ENCODE measurements at places on chromosomes 2 and 18.

GRCh38 chr2:61762292-61762691 is 91.6 kb downstream of the FAM161A start:
- DNase-seq: no peak

GRCh38 chr18:62659698-62660097 is 55.6 kb upstream of the PHLPP1 start:
- no peak for DNase-seq

DNA sequence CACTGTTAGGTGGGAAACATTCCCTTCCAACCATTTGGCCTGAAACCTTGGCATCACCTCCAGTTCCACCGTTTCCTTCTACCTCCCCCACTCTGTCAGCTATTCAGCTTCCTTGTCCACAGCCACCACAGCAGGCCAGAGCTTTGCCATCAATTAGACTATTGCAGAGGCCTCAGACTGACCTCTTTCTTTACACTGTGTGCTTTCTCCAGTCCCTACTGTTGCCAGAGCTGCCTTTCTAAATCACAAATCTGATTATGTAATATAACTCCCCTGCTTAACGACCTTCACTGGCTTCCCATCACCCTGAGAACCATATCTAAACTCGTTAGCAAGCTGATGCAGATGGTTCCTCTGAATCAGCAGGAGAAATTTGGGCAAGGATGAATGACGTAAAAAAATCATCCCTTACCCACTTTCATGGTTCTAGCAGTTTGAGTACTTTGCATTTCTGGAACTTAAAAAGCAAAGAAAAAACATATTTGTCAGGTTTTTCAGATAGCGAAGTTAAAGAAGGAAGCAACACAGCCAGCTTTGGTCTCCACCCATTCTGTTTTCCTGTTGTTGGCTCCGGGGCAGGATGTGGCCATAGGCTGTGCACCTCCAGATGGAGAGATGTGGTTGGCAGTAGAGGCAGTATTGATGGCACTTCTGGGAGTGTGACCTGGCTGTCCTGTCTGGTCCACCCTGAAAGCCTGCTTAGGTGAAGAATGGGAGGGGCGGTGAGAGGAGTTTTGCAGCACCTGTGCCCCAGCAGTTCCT is 422.1 kb downstream of the PARD3B start:
- DNase-seq: no peak

- no peak for DNase-seq
These were observed 64.0 kb upstream of the YWHAQ start for GRCh38 chr2:9694661-9695234.

DNA sequence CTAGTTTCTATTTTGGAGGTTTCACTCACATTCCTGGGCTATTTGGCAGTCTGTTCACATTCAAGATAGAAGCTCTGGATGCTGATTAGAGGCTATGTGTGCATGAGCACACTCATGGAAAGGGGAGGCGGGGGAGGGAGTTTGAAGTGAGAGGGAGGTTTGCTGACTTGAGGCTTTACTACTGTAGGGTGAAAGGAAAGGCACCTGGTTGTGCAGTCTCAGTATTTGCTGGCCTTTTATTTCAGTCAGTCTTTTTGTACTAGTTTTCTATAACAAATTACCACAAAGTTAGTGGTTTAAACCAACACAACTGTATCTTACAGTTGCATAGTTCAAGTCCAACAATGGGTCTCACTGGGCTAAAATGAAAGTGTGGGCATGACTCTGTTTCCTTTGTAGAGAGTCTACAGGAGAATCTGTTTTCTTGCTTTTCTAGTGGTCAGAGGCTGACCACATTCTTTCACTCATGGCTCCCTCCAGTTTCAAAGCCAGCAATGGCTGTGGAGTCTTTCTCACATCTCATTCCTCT is 47.7 kb upstream of the NR4A2 start:
- no peak for DNase-seq

DNA sequence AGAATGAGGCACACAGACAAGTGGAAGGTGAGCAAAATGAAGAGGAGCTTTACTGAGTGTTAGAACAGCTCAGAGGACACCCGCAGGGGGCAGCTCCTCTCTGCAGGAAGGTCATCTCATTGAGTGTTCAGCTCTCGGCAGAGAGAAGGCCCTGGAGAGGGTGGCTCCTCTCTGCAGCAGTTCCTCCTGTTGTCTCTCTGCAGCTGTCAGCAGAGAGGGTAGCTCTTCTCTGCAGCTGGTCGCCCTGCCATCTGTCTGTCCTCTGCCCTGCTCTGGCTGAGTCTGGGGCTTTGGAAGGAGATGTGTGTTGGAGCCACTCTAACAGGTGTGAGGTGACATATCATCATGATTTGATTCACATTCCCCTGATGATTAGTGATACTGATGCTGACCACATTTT is 6.8 kb upstream of the SNTG2 start:
- DNase-seq: no peak

DNA sequence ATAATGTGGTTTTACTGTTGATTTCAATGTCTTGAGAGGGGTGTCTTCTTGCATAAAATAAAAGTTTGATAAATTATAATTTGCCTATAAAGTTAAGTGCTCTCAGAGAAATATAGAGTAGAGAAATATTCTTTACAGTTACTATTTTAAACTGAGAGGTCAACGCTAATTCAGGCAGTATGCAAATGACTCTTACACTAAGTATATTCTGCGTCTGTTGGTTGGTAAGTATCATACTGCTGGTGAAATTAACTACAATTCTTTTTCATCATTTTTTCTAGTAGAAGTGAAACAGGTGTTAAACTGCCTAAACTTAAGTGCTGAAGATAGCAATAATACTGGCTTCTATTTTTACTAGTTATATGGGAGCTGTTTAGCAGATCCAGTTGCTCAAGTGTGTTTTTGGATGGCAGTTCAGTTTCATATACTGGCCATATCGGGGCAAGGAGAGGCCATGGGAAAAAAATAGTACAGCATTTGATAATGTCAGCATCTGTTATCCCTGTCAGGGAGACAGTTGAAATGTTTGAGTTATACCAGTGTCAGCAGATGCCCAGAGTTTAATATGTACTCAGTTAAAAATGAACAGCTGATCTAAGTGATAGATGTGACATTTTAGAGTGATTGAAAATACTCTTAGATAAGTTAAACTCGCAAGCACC is 86.2 kb downstream of the MIB1 start:
- DNase-seq: no peak

- DNase-seq: no peak
These were observed 39.1 kb downstream of the CAPN13 start for GRCh38 chr2:30768036-30768686.

DNA sequence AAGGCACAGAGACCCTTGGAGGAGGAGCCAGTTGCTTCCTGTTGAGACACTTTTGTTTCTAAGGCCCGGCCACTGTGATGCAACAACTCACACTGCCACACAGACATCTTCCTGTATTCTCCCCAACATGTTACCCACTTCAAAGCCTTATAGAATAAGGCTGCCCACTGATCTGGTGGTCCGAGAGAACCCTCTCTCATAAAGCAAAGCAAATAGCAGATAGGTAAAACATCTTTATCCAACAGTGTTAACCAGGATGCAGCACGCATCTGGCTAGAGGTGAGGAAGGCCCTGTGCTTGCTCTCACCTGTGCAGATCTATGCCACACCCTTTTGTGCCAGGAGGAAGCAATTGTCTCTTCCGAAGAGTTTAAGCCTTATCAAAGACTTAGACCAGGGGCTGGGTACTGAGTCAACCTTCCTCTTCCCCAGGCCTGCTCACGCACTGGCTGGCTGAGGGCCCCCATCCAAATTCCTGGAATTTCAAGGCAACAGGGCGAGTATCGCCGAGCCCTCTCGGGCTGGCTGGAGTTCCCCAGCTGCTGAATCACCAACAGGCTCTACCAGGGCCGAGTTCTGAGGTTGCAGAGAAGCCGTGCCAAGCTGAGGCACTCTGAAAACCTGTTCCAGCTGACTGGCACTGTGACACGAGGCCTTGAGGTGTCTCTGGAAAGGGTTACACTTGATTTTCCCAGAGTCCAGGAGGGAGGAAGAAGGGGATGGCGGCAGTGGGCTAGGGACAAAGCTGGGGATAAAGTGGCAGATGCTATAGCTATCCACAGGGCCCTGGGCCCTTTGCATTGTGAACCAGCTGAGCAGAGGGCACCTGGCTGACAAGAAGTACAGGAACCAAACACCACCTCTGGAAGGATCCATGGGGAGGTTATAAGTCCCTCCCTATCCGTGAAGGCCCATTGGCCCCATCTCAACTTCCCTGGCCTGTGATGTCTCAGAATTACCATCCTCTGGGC is 29.3 kb downstream of the TGFA start:
- peak; percentile 9 for DNase-seq

DNA sequence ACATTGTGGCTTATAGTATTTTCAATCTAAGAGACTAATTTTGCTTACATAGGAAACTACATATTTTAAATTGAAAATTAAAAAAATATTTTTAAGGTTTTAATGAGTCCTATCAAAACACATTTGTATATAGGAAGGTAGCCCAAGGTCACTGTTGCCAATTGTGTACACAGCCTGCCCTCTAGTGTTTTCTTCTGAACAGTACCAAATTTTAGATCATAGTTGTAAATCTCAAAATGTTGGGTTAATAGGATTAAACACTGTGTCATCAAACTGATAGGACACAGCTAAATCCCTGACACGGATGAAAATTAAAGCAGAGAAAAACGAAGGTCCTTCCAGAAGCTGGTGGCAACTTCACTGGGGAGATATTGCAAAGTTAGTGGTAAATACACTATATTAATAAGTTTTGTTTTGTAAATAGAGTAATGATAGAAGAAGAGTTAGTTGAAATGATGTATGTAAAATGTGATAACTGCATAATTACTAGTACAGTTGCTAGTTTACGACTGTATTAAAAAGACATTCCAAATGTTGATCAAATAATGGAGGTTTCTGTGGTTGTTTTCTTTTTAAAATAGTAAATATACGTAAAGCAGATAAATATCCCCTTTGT is 19.7 kb downstream of the CLUL1 start:
- DNase-seq: no peak

DNA sequence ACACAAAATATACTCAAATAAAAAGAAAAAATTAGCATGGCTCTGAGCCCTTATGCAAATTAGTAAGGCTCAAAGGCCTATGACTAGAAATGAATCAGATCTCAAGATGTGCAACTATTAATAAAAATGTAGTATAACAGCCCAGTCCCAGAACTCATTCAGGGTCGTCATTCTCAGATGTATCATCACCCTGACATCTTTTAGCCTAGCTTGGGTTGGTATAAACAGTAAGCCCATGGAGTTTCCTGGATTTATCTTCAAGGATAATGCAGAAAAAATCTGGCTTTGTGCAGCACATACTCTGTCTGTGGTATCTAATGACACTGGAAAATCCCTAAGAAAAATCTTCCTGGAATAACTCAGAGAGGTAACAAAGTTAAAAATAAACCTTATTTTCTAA is 239.3 kb downstream of the ZNF385B start:
- DNase-seq: no peak

- peak; percentile 70 for DNase-seq
These were observed 66.3 kb upstream of the TCF7L1 start for GRCh38 chr2:85066874-85067351.

All from iPS DF 19.7 (cell line).